ENCODE measurements at places on chromosomes 13 and 19.

- DNase-seq, result no peak
Measured at GRCh38 chr13:30002577-30002976, 152.2 kb upstream of the UBL3 start.

- no peak for DNase-seq
Measured at GRCh38 chr13:109243311-109243951, 543.0 kb downstream of the IRS2 start.

GRCh38 chr19:56692206-56692895, 20.8 kb upstream of the ZNF835 start:
- no peak for DNase-seq

GRCh38 chr13:24680258-24680920, at the start of gene ATP12A:
ATP12A (plus strand) TSS chr13:24680408; CDS start chr13:24680744, 336 bp downstream.
- peak; percentile 22 for DNase-seq

DNA sequence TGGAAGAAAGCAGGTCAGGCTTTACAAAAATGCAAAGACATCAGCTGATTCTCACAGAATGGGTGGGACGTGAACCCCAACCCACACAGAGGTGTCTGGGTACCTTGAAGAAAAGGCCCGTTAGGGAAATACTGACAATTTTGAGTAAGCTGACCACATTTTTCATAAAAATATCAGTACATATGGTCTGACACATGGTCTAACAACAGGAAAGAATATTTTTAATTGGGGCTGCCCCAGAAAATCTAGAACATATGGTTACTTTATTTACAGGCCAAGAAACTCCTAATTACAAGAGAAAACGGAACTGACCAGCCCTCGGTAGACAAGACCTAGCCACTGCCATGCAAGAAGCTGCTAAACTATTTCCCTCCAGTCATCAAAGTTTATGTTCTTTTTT, 48.7 kb upstream of the ITM2B start:
- DNase-seq, result no peak

DNA sequence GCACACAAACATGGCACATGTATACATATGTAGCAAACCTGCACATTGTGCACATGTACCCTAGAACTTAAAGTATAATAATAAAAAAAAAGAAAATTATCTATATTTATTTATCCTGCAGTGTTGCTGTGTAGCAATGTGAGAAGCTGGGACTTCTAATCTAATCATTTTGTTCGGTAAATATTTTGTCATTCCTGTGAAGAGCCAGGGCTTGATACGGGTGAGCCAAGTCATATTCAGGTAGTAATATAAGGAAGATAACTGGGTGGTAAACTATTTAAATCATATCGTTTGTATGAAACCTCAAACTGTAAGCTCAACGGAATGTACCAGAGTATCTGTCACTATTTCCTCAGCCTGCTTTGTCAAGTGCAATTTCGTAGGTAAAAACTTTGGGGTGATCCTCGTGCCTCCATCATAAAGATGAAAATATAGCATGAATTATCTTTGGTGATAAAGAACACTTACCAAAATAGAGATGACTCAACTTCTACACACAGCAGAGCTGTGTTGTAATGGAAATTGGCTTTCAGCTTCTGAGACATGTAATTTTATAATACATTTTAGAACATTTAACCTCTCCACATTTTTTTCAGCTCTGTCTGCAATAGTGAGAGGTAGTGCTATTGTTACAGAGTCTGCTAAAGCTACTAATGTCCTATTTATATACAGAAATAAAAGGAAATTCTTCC, 92.9 kb downstream of the PCDH9 start:
- no peak for DNase-seq

DNA sequence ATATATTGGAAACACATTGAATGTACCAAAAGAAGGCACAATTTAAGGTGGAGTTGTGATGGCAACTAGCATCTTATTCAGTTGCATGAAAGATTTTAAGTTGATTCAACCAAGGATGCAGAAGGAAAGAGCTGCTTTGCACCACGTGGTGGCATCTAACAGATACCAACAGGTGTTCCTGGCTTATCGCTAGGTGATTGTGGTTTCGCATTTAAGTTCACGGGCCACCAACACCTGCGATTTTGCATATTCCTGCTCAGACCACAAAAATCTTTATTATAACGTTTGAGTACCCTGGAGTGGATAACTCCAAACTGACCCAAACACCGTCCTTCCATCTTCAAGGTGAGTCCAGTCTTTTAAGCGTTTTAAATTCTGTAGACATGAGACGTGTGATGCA, 45.3 kb downstream of the RGCC start:
- no peak for DNase-seq

DNA sequence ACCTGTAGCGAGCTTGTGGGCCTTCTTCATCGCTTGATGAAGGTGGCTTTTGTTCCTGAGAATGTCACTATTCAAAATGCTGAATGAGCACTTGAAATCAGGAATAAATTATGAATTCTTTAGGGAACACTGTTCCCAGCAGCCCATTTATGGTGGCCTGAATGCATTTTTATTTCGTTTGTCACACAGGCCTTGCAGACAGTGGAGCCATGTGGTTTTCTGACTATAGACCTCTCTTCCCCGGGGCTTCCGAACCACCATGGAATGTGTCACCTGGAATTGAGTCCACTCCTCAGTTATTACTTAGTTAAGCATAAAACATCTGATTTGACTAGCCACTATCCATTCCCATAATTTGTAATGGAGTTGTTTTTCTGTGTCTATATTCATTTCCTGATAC, 396.9 kb downstream of the IRS2 start:
- no peak for DNase-seq

DNA sequence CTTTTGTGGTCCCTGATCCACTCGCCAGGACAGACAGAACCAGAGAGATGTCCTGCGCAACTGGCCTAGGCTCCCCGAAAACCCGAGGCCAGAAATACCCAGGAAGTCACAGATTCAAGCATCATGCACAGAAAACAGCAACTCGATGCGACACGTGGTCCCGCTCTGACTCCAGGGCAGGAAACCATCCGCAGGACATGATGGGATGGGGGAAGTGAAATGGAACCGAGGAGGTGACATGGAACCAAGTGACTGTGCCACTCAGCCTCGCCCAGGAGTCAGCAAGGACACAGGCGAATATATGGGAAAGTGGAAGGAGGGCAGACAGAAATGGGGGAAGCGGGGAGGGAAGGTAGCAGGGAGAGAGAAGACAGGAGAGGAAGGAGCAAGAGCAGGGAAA, 1.1 kb downstream of the ZSCAN18 start:
- no peak for DNase-seq

- no peak for DNase-seq
Measured at GRCh38 chr13:76600081-76600480, 286.1 kb downstream of the KCTD12 start.

DNA sequence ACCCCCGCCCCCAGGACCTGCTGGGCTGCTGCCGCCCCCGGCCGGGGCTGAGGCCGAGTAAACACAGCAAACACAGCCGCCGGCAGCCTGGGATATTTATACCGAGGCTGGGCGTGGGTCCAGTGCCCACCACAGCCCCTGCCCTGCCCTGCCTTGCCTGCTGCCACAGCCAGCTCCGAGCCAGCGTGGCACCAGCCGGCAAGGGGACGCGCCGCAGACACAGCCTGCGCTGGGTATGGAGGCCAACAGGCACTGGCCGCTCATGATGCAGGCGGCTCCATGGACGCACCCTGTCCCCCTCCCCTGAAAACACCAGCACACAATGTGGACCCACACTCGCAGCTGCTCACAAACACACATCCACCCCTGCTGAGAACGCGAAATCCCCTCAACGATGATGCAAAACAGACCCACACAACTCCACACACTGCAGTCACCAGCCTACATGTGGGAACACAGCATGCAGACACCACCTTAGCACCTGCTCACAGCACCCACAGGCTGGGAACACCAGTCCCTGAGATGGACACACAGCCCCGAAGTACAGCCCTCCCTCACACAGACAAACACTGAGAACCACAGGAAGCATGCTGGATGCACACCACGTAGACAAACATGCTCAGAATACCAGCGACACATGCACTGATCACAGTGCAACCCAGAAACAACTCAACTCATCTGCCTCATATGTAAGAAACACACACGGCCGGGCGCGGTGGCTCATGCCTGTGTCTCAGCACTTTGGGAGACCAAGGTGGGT, 16.2 kb downstream of the CCDC97 start:
- no peak for DNase-seq

DNA sequence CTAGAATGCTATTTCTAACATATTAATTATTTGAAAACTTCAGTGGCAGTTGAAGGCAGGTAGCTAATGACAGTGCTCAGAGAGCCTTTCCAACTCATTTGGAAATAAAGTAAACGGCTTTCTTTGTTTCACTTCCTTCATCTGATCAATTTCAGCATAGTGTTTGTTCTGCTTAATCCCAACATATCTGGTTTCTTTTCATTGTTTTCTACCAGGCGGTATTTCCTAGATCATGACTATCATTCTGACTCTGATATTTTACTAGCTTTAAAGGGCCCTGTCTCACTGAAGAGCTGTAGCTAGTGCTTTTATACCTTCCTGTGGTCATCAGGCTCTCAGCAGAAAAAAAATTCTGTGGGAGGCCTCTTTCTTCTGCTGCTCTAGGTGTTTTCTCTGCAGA, 178.6 kb downstream of the RBM26 start:
- DNase-seq, result no peak

DNA sequence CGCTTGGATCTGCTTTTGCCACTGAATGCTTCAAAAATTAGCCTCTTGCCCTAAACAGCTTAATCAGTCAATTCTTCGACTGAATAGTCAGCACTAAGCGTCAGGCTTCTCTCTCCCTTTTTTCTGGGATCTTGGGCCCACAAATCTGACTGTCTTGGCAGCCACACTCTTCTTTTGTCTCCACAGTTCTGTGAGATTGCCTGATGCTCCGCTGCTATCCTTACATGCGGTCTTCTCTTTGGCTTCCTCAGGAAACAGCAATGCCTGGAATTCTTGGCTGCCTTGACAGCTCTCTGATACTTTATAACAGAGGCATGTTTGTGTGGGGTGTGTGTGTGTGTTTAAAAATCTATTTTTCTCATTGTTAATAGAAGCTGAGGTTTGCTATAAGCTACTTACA, 32.6 kb downstream of the ERCC5 start:
- DNase-seq, result no peak

GRCh38 chr19:28526038-28526437, 686.9 kb downstream of the UQCRFS1 start:
- no peak for DNase-seq

DNA sequence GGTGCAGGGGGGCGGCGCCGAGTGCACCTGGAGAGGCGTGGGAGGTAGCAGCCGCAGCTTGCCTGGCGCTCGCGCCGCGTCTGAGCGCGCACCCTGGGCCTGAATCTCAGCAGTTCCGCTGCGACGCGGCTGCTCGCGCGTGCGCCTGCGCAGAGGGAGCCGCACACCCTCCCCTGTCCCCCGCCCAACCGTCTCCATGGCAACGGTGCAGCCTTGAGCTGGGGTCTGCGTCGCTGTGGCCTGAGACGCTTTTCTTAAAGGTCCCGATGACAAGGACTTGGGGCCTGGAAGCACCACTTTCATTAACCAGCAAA, at the start of gene PNMA8B:
Gene PNMA8B (minus strand): TSS at position 82 of the 314 bp plus-strand sequence. CDS start 402 bp downstream, outside the sequence.
- no peak for DNase-seq

DNA sequence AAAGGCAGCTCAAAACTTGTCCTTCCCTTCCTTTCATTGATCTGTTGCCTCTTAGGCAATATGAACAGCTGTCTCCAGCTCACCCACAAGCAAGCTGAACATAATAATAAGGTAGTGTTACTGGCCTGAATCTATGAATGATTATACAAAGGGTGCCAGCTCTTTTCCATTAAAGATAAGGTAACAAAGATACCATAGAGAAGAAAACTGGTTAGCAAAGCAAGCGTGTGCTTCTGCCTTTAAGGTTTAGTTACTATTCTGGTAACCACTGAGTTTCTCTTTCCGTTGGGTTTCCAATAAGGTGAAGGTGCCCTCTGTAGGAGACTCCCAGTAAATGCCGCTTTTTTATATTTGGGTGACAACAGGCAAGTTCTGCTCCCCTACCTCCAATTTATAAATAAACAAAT, 12.1 kb upstream of the DACH1 start:
- no peak for DNase-seq

DNA sequence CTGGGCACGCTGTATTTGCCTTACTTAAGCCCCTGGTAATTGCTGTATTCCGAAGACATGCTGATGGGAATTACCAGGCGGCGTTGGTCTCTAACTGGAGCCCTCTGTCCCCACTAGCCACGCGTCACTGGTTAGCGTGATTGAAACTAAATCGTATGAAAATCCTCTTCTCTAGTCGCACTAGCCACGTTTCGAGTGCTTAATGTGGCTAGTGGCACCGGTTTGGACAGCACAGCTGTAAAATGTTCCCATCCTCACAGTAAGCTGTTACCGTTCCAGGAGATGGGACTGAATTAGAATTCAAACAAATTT, 676 bp downstream of the BRCA2 start:
- DNase-seq, result no peak

DNA sequence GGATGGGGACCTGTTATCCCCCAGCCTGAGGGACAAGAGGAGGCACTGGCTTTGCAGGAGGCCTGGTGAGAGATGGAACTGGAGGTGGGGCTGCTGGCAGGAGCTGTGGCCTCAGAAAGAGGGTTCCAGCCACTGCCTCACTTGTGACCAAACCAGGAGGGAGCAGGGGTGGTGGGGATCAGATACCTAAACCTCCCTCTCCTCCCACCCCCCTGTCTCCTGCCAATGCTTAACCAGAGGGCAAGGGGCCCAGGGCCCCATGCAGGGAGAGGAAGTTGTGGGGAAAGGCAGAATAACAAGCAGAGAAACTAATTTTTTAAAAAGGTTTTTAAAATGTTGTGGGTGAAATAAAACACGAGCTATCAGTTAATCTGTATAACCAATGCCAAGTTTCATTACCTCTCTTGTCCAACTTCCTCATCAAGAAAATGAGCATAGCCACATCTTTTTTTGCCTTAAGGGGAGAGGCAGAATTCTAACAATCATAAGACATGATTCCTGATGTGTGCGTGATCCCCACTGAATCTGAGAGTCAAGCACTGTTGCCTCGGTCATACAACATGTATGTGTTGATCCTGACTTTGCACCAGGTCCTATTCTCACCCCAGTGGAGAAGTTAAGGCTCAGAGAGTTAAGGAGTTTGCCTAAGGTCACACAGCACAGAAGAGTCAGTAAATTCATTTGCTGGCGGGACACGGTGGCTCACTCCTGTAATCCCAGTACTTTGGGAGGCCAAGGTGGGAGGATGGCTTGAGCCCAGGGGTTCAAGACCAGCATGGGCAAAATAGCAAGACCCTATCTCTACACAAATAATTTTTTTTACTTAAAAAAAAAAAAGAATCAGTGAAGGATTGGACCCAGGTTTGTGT, 12.9 kb downstream of the FXYD5 start:
- DNase-seq, result no peak
